ENCODE measurements at places on chromosomes 3 and 15. TPM values are rescaled to one million over a fixed set of nuclear protein-coding genes. Genes with fewer than 3 reads are reported as not detected.

The MESP2 gene
- total RNA-seq: 2.0 TPM

The CPA3 gene
- total RNA-seq: not detected

The HES1 gene
- total RNA-seq: 2.2 TPM

The PP2D1 gene
- not detected for total RNA-seq

The SERPINI2 gene
- not detected for total RNA-seq

The LOXL1 gene
- total RNA-seq: 63.7 TPM

The SLC51A gene
- not detected for total RNA-seq

Measured in epithelial cell of alveolus of lung (primary cell).